ENCODE measurements at places on chromosomes 6 and 20. TPM values are rescaled to one million over a fixed set of nuclear protein-coding genes. Genes with fewer than 3 reads are reported as not detected.
A peak's percentile ranks its signal among the peaks of the same experiment; 100 is the strongest.

DNA sequence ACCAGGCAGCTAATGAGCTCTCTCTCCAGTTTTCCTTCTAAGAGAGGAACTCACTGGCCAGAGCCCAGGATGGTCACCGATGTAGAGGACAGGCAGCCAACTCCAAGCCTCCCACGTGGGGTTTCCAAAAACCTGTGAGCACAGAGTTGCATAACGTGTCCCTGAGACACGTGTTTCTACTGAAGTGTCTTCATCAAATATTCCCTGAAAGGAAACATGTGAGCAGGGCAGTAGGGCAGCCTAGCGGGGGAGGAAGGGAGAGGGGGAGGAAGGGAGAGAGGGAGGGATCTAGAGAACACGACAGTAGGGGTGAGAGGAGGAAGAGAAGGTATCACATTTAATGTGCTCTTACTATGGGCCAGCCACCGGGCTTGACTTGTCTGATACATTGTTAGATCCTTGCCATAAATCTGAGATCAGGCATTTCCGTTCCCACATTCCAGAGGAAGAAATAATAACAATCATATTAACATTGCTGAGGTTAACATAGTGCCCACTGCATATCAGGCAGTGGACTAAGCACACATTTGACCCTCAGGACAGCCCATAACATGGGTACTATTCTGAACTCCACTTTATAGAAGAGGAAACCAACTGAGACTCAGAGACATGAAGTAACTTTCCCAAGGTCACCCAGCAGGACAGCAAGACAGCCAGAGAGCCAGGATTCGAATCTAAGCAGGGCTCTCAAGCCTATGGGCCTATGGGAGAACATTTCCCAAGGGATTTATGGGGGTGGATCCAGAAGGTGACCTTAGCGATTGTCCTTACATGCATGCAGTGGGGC, 4.5 kb upstream of the SYS1 start:
- DNase-seq = peak; percentile 82

The OOEP gene
- not detected for total RNA-seq

DNA sequence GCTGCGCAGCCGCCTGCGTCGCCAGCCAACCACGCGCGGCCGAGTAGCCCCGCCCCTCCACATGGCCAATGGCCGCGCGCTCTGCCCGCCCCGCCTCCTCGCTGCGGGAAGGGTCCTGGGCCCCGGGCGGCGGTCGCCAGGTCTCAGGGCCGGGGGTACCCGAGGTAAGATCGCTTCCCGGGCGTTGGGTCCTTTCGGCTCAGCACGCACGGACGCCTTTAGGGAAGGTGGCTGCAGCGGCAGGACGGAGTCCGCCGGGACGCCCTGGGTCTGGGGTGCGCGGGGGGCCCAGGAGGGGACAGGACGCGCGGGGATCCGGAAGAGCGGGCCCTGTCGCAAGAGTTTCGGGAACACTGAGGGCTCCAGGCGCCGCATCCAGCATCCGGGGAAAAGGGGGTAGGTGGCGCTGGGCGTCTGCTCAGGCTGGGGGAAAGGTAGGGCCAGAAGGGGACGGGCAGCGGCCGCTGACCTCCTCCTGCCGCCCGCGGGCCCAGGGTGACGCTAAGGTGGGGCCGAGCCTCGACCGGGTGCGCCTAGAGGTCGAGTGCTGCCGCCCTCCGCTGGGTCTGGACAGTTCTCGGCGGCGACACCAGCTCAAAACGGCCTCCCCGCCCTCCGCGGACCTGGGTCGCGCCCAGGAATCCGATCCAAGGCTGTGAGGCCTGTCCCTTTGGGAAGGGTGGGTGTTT, at the start of gene MAVS:
Gene MAVS (plus strand): TSS at position 95 of the 689 bp plus-strand sequence. CDS start 7,791 bp downstream, outside the sequence.
- DNase-seq = peak; percentile 56

DNA sequence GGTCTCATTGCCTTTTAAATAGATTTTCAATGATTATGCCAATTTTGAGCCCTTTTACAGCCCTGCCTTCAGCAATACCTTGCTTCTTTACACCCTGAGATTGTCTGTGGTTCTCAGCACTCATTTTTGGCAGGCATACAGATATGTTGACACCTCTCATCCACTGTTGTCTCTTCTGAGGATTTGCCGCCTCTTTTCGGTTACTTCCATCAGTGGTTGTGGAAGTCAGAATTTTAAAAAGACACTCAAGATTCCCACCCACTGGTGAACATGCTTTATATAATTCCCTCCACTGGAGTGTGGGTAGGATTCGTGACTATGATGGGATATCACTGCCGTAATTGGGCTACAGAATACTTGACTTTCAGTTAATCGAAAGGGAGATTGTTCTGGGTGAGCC, 37.4 kb upstream of the KIF13A start:
- DNase-seq = no peak

The UNC5CL gene
- total RNA-seq = 0.62 TPM

The SEMG1 gene
- not detected for total RNA-seq

DNA sequence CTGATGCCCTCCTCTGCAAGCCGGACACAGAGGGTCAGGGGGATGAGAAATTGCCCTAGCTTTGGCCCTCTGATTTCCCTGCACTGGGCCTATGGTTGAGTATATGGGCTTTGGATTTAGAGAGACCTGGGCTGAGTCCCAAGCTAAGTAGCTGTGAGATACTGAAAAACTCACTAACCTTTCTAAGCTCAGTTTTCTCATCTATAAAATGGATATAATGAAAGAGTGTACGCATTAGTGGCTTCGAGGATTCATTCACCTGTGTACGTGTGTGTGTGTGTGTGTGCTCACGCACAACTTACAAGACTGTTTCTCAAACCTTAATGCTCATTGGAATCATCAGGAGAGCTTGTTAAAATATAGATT, 12.7 kb upstream of the RBPJL start:
- DNase-seq = no peak

The JPH2 gene
- 3.1 TPM for total RNA-seq
